Adrenal gland (tissue), 19 donors: ENCODE measurements at places on chromosomes 13 and 19.
A peak's percentile ranks its signal among the peaks of the same experiment; 100 is the strongest.

GRCh38 chr19:46617601-46618000 lies 7.3 kb downstream of the PTGIR start:
- no peaks in the 10 kb centered on the region for H3K27me3 ChIP-seq
- no peak overlapping the region for H3K27ac ChIP-seq
- DNase-seq: no peak
- H3K4me1 ChIP-seq: no peaks in the 10 kb centered on the region
- H3K36me3 ChIP-seq: no peaks in the 10 kb centered on the region
- no peak overlapping the region for H3K4me3 ChIP-seq

GRCh38 chr13:30905932-30906383 lies at the start of gene MEDAG:
TSS of gene MEDAG (plus strand) at chr13:30906271. CDS start at chr13:30906516, 245 bp downstream.
- peak within 1 kb of the TSS; percentile 31 for H3K27ac ChIP-seq
- peak within 1 kb of the TSS; percentile 16 for H3K4me3 ChIP-seq
- H3K4me1 ChIP-seq: no peaks in the 10 kb centered on the region
- DNase-seq: no peak
- H3K36me3 ChIP-seq: no peaks in the 10 kb centered on the region

DNA sequence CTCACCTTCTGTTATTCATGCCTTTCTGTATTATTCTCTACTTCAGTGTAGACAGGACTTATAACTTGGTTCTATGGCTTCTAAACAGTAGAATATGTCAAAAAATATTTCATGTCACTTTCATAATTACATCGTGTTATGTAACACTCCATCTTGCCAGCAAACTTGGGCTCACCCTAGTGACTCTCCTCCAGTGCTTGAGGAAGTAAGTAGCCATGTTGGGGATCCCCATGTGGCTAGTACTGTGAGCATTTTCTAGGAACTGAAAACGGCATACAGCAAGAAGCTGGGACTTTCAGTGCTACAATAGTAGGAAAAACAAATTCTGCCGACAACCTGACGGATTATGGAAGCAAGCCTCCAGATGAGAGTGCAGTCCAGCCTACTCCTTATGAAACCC lies 495.6 kb downstream of the SLITRK6 start:
- no peaks in the 10 kb centered on the region for H3K4me1 ChIP-seq
- H3K4me3 ChIP-seq: no peak overlapping the region
- DNase-seq: no peak
- no peak overlapping the region for H3K27ac ChIP-seq

- H3K27ac ChIP-seq: no peak overlapping the region
- H3K27me3 ChIP-seq: no peaks in the 10 kb centered on the region
- H3K4me1 ChIP-seq: peaks cover 36% of the 10 kb centered on the region
- no peak overlapping the region for H3K4me3 ChIP-seq
- no peak for DNase-seq
Measured at GRCh38 chr19:6216996-6217751, 62.6 kb downstream of the MLLT1 start.

DNA sequence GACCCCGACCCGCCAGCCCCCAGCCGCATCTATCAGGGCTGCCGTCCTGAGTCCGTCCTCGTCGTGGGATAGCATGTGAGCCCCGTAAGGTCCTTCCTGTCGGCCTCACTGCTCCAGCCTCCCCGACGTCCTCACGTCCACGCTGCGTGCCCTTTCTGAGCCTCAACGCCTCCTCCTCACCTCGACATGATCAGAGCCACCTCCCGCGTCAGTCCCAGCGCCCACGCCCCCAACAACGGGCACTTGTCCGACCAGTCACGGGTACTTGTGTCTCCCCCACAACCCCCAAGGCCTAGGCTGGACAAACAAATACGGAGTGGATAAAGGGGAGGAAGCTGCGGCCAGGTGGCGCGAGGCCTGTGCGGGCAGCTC lies 665 bp downstream of the ZNF497 start:
- DNase-seq: peak; percentile 43
- H3K4me1 ChIP-seq: peaks cover 10% of the 10 kb centered on the region
- peak overlapping the region; percentile 90 for H3K27ac ChIP-seq
- no peaks in the 10 kb centered on the region for H3K36me3 ChIP-seq

- peaks cover 11% of the 10 kb centered on the region for H3K4me1 ChIP-seq
- no peak for DNase-seq
Measured at GRCh38 chr13:40272776-40273139, 393.7 kb downstream of the FOXO1 start.

DNA sequence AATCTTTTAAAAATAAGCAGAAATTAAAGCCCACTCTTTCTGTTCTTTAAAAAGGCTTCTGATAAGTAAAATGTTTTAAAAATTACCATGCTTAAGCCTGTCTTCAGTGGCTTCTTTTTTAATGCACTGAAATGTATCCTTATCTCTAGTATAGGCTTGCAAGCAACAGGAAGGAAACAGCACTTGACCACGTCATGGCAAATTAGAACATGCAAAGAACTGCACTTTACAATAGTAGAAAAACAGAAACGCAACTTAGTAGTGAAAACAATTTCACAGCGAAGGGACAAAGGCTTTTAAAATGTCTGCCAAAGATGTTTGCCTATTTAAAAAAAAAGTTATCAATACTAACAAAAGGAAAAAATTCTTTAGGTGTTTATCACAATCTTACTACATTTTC lies 36.3 kb downstream of the ELF1 start:
- H3K4me1 ChIP-seq: peaks cover 27% of the 10 kb centered on the region
- peak overlapping the region; percentile 9 for H3K4me3 ChIP-seq
- peak; percentile 45 for DNase-seq
- no peaks in the 10 kb centered on the region for H3K27me3 ChIP-seq
- H3K36me3 ChIP-seq: no peaks in the 10 kb centered on the region

DNA sequence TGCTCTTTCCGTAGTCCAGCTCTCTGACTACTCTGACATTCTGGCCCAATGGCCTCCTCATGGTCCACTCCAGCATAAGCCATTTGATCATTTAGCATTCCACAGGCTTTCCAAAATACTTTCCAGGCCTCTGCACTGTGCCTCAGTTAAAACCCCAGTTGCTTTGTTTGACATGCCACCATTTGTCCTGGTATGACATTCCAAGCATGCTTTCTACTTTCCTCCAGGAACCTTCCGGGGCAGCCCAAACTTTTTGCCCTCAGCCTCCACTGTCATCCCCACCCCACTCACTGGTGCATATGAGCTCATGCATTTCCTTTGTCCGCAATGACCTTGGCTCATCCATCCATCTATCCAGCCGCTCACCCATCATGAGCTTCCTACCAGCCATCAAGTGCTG lies 41.8 kb upstream of the WASF3 start:
- no peaks in the 10 kb centered on the region for H3K4me1 ChIP-seq
- no peaks in the 10 kb centered on the region for H3K27me3 ChIP-seq
- H3K4me3 ChIP-seq: no peak overlapping the region
- no peaks in the 10 kb centered on the region for H3K36me3 ChIP-seq
- H3K27ac ChIP-seq: no peak overlapping the region

GRCh38 chr13:60139272-60139671 lies 24.5 kb downstream of the DIAPH3 start:
- no peaks in the 10 kb centered on the region for H3K27me3 ChIP-seq
- no peaks in the 10 kb centered on the region for H3K4me1 ChIP-seq
- H3K36me3 ChIP-seq: no peaks in the 10 kb centered on the region
- H3K4me3 ChIP-seq: no peak overlapping the region
- DNase-seq: no peak
